ENCODE measurements at places on chromosomes 3 and 15.

DNA sequence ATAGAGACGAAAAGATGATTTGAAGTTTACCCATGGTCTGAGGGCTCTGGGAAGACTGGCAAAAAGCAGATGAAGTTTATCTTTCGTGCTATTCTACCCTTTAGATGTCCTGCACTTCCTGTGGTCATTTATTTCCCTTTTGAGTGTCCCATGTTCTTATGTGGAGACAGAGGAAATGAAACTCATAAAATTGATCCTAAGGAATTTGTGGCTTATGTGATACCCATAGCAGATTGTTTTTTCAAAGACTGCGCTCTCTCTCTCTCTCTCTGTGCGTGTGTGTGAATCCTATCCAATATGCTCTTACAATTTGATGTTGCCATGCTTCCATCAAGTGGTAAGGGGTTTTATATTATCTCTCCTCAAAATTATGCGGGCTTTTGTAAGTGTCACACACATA, 607.5 kb upstream of the DPPA4 start:
- no peak for DNase-seq

- no peak for DNase-seq
These were observed 14.9 kb upstream of the ZNF662 start for GRCh38 chr3:42891042-42891441.

GRCh38 chr3:168548719-168549118, 453.0 kb upstream of the GOLIM4 start:
- peak; percentile 23 for DNase-seq

DNA sequence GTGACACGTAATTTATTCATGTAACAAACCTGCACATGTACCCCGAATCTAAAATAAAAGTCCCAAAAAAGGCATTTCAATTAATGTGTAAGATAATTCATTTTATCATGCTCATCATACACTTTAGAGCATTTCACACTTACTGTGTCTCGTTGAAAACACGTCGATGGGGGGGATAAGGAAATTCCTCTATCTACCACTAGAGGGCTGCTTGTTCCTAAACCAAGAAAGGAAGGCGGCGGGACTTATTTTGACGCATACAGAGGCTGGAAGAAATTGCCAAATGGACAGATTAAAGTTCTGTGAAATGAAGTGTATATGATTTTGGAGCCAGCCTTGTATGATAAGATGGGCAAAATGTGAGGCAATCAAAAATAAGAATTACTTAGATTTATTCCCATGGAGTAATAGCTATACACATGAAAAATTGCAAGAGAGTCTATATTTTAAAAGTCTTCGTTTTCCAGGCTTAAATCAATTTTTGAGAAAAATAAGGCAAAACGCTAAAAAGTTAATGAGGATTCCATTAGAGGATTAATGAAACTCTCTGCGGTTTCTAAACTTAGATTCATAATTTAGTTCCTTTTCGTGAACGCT, 346.8 kb downstream of the CNTN3 start:
- peak; percentile 1 for DNase-seq

DNA sequence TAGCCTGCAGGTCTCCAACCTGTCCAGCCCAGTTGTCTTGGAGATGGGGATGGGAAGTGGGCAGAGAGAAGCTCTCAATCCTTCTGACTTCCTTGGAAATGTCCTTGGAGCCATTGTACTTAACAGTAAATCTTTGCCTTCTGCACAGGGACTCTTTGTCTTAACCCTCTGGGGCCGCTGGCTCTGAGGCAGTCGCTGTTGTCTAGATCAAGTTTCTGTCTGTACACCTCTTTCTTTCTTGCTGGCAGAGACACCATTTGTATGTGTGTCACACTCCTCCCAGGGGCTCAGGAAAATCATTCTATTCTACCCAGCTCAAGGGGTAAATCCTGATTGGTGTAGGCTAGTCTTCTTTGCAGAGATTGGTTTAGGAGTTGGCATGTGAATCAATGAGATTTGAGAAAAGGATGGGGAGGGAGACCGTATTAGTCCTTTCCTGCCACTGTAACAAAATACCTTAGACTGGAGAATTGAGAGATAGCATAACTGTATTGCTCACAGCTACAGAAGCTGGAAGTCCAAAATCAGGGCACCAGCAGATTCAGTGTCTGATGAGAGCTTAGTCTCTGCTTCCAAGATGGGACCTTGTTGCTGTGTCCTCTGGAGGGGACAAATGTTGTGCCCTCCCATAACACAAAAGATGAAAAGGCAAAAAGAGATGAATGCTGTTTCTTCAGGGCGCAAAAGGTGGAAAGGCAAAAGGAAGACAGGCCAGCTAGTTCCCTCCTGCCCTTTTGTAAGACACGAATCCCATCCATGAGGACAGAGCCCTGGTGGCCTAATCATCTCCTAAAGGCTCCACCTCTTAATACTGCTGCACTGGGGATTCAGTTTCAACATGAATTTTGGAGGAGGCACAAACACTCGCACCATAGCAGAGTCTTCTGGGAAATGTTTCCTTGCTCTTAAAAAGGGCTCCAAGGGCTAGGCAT, 66.3 kb downstream of the PPCDC start:
- no peak for DNase-seq

- no peak for DNase-seq
These were observed 71.1 kb downstream of the CCNL1 start for GRCh38 chr3:157088601-157089454.

GRCh38 chr15:45093013-45093412, 21.0 kb downstream of the DUOX2 start:
- no peak for DNase-seq

- no peak for DNase-seq
These were observed 17.8 kb downstream of the DUOX1 start for GRCh38 chr15:45147606-45148005.

DNA sequence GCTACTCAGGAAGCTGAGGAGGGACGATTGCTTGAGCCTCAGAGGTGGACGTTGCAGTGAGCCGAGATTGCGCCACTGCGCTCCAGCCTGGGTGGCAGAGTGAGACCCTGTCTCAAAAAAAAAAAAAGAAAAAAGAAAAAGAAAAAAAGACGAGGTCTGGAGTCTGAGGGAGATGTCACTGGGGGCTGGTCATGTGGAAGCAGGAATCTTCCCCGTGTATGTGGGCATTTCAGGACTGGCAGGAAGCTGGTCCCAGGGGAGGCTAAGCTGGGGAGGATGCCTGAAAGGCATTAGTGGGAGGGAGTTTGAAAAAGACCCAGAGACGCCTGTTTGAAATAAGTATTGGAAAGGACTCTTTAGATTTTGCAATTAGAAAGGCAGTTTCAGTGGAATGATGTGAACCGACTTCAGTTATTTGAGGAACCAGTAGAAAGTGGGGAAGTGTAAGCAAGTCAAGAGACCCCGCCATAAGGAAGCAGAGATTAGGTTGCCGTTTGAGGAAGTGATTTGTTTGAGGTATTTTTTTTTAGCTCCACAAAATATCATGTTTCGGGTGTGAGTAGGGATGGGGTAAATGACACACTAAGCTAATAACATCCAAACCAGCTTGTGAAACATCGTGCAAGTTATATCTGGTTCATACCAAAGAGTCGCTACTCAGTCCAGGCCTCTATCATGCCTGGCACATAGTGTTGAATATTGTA, 55.5 kb downstream of the ST6GAL1 start:
- DNase-seq, result no peak

DNA sequence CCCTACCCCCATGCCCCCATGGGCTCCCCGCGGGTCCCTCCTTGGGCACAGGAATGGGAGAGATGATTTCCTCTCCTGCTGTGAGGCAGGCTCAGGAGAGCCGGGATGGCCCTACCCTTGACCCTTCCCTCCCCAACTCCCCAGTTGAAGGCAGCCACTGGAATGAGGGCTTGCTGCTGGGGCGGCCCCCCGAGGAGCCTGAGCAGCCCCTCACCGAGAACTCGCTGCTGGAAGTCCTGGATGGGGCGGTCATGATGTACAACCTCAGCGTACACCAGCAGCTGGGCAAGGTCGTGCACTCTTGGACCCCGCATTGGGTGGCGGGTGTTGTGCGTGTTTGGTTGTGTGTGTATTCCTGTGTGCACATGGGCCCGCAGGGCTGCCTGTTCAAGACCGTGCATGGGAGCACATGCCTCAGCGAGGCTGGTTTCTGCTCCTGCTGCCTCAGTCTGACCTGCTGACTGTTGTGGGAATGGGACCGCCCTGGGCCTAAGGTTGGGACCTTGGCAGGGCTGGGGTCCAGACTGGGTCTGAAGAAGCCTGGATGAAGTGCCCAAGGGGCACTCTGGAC, 14.0 kb downstream of the AMIGO3 start:
- DNase-seq, result no peak

DNA sequence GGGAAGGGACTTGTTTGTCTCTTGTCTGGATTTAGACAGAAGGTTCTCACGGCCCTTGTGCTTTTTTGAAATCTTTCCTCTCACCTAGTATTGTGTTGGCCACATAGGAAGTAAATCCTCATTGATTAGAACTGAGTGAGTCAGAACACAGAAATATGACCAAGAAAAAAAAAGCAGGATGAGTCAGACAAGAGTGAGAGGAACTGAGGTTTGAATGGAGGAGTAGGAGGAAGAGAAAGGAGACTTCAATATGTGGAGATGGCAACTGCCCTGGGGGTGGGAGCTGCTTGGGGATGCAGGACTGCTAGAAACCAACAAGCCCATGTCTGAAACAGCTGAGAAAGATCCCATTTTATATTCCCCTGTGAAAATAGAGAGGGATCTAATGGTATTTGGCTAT, 194.1 kb upstream of the ZBTB20 start:
- DNase-seq, result no peak

DNA sequence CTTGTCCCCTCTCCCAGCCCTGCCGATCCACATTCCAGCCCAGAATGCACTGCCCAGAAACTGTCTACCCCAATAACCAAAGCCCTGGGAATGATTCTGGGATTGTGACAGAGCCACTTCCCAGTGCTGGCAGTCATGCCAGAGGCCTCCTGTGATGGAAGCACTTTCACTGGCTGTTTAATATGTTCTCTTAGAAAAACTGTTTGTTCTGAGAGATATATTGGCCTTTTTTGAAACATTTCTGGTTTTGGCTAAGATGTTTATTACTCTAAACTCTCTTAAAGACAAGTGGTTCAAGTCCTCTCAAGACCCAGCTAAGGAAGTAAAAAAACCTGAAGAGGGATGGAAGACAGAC, 74.0 kb upstream of the HACD2 start:
- DNase-seq, result no peak

GRCh38 chr3:122795674-122796195, 866 bp downstream of the SLC49A4 start:
- no peak for DNase-seq

DNA sequence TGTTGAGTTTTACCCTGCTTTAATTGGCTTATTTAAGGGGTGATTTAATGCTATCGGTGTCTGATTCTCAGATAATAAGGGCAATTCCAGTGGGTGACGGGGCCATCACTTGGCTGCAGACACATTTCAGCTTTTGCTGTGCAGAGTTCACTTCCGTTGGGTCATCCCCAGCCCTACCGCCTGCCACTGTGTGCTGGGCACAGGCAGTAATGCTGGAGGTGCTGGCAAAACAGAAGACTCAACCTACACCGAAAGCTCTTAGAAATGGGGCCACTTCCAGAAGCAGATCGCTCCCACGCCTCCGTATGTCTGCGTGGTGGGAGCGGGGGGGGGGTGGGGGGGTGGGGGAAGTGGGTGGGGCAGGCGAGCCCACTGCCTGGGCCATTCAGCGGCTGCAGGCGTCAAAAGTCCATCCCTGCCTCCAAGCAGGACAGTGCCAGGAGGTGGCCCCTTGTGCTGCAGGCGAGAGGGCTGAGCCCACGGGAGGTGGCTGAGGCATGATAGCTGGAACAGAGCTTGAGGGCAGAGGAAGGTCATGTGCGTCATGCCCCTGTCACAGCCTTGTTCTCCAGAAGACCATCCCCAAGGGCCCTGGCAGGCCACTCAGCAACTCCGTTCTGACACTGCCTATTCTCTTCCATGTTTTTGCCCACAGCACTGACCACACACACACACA, 128.3 kb downstream of the ATP10A start:
- no peak for DNase-seq

DNA sequence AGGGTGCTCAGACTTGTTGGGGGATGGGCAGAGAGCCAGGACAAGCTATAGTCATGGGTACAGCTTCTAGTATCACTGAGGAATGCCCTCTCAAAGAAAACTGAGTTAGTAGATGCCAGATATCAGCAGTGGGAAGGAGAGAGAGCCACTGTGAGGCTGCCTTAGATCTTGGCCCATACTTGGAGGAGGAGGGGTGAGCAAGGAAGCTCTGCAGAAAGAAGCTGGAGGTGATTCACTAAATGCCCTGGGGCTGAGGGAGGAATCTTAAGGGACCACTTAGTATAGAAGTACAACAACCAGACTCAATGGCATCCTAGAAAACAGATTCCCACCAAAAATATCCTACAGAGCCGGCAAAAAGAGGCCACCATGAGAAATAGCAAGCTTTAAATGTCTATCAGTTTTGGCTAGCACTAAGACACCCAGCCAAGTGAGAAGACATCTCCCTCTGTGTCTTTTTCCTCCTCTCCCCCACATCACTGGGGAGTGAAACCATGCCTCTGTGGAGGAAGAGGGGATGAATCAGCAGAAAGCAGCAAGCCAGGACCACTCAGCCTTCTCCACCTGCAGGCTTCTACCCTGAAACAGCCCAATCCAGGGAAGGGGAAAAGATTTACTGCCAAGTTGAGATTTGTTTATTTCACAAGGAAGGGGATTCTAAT, 282.5 kb upstream of the STT3B start:
- DNase-seq, result no peak

- no peak for DNase-seq
These were observed 5.1 kb downstream of the PPP1R2 start for GRCh38 chr3:195537995-195538394.

GRCh38 chr3:127949446-127950055, 34.5 kb downstream of the KBTBD12 start:
- no peak for DNase-seq

DNA sequence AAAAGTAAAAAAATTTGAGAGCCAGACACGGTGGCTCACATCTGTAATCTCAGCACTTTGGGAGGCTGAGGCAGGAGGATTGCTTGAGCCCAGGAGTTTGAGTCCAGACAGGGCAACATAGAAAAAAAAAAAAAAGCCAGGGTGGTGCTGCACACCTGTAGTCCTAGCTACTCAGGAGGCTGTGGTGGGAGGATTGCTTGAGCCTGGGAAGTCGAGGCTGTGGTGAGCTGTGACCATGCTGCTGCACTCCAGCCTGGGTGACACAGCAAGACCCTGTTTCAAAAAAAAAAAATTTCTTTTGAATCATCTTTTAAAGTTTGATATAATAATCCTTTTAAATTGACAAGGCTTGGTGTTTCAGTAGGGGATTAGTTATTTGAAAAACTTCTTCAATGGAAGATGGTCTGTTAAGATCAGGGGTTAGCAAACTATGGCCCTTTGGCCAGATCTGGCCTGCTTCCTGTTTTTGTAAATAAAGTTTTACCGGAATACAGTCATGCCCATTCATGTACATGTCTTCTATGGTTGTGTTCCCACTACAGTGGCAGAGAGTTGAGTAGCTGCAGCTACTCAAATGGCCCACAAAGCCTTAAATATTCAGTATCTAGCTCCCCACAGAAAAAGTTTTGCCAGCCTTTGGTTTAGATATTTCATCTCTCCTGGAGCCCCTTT, 28.9 kb downstream of the CDAN1 start:
- no peak for DNase-seq

- DNase-seq, result no peak
These were observed 28.2 kb upstream of the GBE1 start for GRCh38 chr3:81789691-81790090.

GRCh38 chr15:100879464-100880138, at the start of gene ALDH1A3:
Gene ALDH1A3, plus strand, starts transcription at chr15:100879831. Its CDS starts 77 bp downstream, at chr15:100879908.
- no peak for DNase-seq

Measured in NCI-H2081 (cell line).